ENCODE measurements at places on chromosomes 3 and 15.

DNA sequence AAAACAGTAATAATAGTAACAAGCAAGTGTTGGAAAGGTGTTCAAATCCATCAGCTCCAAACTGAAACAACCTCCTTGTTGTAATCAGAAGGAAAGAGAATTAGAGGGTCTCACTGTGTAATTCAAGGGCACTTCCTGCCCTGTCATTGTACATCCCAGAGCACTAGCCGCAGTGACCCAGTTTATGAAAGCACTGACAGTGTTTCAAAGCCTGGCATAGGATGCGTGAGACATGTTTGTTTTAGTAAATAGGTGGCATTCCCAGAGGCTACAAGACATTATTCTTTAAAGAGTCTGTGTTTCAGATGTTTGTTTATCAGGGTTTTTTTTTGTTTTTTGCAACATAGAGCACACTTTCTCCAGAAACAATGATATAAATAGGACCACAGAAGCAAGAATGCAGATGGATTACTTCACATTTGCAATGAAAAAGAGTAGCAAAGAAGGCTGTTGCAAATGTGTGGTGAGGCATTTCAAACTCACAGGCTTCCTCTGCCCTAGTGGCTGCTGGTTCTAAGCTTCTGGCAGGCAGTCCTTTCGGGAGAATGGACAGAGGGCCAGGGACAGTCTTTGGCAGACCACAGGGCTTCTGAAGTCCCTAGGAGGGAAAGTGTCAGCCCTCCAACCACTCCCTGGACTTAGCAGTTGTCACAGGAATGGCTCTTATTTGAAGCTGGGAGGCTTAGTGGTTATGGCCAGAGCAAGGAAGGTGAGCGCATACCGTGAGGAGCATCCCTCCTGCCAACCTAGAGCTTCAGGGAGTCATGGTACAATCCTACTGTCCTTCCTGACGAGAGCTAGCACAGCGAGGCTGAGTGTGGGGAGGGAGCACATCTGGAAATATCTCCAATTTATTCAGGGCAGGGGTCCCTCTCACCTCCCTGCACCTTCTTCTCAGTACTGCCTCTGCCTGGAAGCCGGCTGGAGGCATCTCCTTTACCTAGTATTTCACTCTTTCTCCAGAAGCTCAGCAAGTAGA, 31.4 kb upstream of the TIPARP start:
- no peak for DNase-seq

GRCh38 chr3:4824926-4825325, 154.3 kb upstream of the BHLHE40 start:
- DNase-seq, result no peak

DNA sequence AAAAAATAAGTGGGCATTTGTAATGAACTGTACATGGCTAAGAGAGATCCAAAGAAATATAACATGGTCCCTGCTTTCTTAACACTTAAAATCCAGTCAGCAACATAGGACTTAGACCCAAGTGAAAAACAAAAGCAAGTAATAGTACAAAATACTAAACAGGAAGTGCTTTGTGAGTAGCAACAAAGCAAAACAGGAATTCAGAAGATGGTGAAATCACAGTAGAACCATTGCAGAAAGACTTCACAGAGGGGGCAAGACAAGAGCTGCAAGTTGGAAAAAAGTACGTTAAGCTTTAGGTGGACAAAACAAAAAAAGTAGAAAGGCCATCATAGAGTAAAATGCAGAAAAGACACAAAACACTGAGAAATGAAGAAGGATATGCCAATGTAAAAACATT, 116.0 kb downstream of the TBC1D5 start:
- no peak for DNase-seq

GRCh38 chr3:178367817-178368617, 168.2 kb upstream of the KCNMB2 start:
- no peak for DNase-seq

GRCh38 chr3:32045091-32045915, 61.1 kb upstream of the GPD1L start:
- DNase-seq, result no peak

GRCh38 chr15:89874926-89875564, 18.7 kb downstream of the AP3S2 start:
- DNase-seq, result no peak

GRCh38 chr15:68730976-68731897, 89.5 kb downstream of the ANP32A start:
- no peak for DNase-seq

- no peak for DNase-seq
Measured at GRCh38 chr3:43372007-43372740, 85.8 kb downstream of the SNRK start.

DNA sequence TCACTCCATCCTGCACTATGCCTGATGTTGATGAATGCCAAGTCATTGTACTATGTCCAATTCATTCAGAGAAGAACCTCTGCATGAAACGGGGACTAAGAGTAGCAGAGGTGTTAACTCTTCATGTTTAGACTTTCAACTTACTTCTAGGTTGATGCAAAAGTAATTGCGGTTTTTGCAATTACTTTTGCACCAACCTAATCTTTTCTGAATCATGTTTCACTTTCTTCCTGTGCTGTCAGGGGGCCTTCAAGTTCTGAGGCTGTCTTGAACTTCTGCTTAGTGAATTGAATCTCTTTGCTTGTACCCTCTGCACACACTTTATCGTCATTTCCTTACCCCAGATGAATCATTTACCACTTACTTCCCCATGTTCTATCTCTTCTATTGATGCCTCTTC, 636.2 kb downstream of the NAALADL2 start:
- no peak for DNase-seq

DNA sequence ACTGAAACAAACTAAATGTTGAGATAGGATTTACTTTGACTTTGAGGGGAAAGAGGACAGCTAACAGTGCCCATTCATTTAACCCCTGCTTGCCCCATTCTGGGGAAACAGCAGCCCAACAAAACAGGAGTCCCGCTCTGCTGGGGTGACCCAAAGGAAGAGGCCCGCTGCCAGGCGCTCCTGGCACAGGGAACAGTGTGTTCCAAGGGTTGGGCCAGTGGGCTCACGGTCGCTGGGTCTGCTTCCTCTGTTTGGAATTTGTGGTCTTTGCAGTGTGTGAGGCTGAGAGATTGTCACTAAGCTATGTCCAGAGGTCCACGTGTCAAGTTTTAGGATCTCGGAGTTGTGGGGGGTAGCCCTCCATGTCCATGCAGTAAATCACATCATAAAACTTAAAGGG, 250.4 kb upstream of the C2CD4B start:
- DNase-seq, result no peak

- no peak for DNase-seq
Measured at GRCh38 chr3:140850210-140850955, 91.3 kb upstream of the SLC25A36 start.

- DNase-seq, result no peak
Measured at GRCh38 chr3:196356556-196356955, 18.4 kb upstream of the TM4SF19 start.

DNA sequence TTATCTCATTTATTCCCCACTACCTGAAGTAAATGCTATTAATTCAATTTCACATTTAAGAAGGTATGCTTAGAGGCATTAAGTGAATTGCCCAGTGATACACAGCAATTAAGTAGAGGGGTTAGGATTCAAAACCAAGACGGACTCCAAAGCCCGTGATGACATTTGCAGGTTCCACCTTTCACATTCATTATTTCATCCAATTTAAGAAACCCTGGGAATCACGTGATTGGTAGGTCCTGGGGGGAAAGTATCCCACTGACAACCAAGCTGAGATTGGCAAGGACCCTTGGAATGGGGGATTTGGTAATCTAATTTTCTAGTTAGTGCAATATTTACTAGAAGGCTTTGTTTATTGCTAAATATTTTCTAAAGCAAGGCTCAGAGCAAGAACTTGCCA, 1.8 kb downstream of the POMGNT2 start:
- DNase-seq, result no peak

- no peak for DNase-seq
Measured at GRCh38 chr3:160665784-160666526, 11.0 kb upstream of the ARL14 start.

- DNase-seq, result no peak
Measured at GRCh38 chr3:183350164-183350563, 78.3 kb downstream of the MCF2L2 start.

- no peak for DNase-seq
Measured at GRCh38 chr15:100762289-100762688, 117.3 kb upstream of the ALDH1A3 start.

DNA sequence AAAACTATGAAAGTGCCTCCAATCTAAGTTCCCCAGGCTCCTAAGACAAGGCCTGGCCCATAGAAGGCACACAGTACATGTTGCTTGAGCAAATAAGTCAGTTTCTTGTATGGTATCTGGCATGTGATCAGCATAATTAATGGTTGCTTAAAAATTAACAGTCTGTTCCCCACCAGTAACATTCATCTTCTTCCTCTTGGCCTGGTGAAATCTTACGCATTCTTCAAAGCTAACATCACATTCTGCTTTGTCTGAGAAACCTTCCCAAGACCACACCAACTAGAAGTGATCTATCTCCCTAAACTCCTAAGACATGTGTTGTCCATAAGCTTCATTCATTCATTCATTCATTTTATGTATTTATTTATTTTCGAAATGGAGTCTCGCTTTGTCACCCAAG, 48.1 kb downstream of the LIPC start:
- DNase-seq, result no peak

GRCh38 chr15:46111730-46112129, 476.9 kb downstream of the SQOR start:
- DNase-seq, result no peak

DNA sequence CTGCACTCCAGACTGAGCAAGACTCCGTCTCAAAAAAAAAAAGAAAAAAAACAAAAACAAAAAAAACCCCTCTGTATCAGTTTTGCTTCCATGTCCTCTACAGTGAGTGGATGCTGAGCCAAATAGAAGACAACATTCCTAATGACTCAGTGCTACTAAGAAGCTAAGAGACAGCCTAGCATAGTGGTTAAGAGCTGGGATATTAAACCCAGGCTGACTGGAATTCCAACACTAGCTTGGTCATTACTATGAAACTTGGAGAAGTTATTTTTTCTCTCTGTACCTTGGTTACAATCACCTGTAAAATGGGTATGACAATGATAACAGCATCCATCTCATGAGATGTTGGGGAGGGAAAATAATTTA, 60.9 kb upstream of the PYGO1 start:
- no peak for DNase-seq

- no peak for DNase-seq
Measured at GRCh38 chr3:197683191-197683590, 53.5 kb downstream of the RUBCN start.

DNA sequence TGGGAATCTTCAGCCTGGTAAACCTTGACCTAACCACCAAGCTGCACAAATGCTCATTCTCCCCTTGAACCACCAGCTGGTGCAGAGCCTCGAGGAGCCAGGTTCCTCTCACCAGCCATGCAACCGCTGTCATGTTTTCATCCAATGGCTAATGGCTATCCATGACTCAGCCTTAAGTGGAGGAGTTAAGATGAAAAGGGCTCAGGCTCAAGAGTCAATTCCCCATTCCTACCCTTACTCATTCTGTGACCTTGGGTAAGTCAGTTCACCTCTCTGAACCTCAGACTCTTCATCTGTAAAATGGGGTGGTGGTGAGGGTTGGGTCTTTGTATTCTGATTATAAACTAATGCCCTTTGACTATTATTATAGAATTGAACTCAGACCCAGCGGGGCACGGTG, 515.6 kb downstream of the SHQ1 start:
- no peak for DNase-seq

DNA sequence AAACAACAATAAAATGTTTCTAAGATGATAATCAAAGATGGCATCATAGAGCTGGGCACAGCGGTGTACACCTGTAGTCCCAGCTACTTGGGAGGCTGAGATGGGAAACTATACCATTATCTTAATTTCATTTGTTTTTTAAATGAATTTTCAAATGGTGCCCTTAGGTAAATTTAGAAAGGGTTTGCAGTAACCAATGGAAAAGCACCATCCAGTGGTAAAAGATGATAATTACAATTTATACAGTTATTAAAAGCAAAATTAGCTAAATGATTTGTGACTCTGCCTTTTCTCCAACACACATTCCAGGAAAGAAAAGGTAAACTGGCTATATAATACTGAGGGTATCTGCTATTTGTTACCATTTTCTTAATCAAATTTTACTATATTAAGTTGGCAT, 14.4 kb upstream of the ANKRD28 start:
- no peak for DNase-seq

GRCh38 chr3:14703128-14703750, 28.3 kb downstream of the C3orf20 start:
- no peak for DNase-seq

- no peak for DNase-seq
Measured at GRCh38 chr3:106810300-106810875, 566.9 kb upstream of the CCDC54 start.

DNA sequence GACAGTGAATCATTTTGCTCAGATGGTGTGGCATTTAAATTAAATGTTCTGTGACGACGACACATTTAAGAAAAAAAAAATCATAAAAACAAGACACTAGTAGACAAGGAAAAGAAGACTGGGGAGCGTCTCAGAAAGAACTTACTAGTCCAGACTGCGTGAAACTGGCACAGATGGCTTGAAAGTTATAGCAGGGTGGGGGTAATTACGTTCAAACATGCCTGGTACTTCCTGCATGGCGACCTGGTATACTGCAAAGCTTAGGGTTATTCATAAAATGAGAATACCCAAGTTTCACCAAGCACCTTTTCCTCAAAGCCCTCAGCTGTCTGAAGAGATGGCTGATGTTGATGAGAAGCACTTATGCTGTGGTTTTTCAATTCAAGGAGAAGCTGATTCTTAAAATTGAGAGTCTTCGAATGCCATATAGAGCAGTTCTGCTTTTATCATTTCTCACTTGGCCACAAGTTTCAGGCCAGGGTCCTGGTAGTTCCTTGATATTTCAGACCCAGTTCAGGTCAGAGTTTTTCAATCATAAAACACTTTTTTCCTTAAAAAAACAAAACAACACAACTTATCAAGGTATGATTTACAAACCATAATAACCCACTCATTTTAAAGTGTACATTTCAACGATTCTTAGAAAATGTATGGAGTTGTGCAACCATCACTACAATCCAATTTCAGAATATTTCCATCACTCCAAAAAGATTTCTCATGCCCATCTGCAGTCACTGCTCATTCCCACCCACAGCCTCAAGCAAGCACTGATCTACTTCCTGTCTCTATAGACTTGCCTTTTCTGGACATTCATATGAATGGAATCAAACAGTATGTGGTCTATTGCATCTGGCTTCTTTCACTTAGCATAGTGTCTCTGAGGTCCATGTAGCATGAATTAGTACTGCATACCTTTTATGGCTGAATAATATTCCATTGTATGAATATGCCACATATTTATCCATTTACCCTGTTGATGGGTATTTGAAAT, 24.7 kb downstream of the PCOLCE2 start:
- no peak for DNase-seq

DNA sequence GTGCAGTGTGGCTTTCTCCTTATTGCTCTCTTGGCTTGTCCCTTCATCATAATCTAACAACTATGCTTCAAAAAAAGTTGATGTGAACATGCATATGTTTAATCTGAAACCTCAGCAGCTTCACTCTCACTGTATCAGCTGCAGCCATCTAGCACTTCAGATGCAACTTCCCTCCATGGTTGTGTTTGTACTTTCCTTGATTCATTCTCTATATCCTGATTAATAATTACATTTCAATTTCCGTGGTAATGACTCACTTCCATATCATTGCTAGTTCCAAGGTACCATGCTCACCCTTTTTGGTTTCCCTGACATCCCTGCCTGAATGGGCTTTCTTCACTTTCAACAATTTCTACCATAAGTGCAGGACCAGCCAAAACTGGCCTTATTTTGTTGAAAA, 51.2 kb downstream of the MDFIC2 start:
- no peak for DNase-seq

- DNase-seq, result no peak
Measured at GRCh38 chr3:121604759-121605158, 11.6 kb downstream of the FBXO40 start.
